ENCODE measurements at places on chromosomes 13 and 19.

- no peak for DNase-seq
Measured at GRCh38 chr13:114120591-114121011, 11.8 kb downstream of the RASA3 start.

GRCh38 chr13:90872491-90873025 is 474.9 kb upstream of the MIR17HG start:
- no peak for DNase-seq

- no peak for DNase-seq
Measured at GRCh38 chr19:35512831-35513627, 420 bp downstream of the DMKN start.

- DNase-seq: no peak
Measured at GRCh38 chr13:68257111-68257842, 1027.1 kb upstream of the PCDH9 start.

DNA sequence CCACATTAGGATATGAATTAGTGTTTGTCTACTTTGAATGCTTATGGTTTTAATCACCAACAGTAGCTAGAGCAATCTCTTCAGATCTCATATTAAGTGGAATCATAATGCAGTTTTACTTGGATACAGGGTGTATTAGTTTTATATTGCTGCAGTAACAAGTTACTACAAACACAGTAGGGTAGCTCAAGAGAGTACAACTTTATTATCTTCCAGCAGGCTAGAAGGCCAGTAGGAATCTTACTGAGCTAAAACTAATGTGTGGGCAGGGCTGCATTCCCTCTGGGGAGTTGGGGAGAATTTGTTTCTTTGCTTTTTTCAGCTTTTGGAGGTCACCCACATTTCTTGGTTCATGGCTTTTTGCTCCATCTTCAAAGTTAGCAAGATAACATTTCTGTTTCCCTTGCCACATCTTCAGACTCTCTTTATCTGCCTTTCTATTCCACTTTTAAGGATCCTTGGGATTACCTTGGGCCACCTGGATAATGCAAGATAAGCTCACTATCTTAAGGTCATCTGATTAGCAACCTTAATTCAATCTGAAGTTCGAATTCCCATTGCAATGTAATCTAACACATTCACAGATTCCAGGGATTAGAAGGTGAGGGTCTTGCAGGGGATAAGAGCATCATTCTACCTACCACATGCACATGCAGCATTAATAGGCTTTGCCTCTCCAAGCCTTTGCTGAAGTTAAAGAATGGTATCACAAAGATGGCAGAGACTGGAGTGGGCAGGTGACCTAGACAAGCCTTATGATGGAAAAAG is 134.1 kb upstream of the SLC10A2 start:
- no peak for DNase-seq

DNA sequence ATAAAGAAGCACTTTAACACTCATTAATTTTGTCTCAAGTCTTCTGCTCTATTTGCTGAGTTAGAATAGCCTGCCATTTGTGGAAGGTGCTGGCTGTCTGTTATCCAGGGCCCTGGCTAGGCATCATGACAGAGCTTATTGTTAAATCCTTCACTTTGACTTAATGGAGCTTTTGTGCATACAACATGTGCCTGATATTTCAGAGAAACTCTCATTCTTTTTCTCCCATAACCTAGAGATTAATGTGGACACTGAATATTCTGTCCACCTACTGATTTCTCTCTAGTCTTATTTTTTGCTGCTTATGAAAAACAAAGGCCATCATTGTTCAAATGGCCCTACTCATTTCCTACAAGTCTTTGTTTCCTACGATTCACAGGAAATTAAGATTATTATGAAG is 383.1 kb upstream of the HTR2A start:
- DNase-seq: no peak
